ENCODE measurements at places on chromosomes 16 and 17.

DNA sequence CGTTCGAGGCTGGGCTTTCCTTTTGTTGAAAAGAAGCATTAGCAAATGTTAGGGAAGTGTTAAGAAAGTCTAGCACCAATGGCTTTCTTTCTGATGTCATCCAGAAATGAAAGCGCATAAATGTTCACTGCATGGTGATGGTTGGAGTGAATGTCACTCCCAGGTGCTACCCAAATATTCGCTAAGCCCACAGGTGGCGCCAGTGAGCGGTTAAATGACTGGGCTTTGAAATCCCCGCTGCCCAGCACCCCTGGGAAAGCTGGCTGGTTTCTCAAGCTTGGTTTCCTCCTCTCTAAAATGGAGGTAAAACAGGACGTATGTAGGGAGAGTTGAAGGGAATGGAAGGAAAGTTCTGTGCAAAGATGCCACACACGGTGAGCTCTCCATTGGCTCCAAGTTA lies 104.4 kb downstream of the IRX5 start:
- DNase-seq = no peak

DNA sequence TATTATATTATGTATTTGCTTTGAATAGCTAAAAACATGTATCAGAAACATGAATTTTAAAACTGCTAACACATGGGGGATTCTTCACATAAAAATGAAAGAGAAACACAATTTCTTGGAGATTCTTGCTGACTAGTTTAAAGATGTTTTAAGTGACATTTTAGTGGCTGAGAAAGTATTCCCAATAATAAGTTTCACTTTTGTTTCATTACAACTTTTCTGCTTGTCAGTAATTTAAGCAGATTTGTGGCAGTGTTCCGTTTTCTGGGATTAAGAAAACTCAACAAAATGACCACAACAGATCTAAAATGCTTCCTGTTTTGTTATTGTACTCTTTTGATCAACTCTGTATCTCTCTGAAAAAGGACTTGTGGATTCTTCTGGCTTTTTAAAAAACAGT lies 75.9 kb downstream of the NLK start:
- DNase-seq = no peak

DNA sequence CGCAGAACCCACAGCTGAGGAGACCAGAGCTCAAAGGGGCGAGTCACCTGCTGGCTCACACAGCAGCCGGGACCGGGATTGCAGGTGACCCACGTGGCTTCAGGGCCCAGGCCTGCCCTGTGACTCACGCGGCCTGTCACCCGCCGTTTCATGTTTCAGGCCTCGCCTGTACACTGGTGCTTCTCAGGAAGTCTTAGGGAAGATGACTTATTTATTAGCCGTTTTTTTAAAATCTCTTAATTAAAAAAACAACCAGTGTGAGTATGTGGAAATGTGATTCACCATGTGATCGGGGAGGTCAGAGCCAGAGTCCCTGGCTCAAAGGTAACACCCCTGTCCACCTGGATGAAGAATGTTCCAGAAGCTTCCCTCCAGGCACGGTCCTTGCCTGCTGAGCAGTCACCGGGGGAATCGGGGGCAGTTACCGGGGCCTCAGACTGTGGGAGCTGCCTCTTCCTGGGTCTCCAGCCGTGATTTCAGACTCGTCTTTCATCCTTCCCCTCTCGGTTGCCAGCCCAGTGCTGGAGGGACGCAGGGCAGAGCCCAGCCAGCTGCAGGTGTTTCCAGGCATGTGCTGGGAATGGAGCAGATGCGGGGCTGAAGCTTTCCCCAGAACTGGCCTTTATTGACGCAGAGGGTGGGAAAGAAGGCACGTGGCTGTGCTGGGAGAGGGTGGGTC lies 49.3 kb downstream of the CMIP start:
- peak; percentile 12 for DNase-seq

DNA sequence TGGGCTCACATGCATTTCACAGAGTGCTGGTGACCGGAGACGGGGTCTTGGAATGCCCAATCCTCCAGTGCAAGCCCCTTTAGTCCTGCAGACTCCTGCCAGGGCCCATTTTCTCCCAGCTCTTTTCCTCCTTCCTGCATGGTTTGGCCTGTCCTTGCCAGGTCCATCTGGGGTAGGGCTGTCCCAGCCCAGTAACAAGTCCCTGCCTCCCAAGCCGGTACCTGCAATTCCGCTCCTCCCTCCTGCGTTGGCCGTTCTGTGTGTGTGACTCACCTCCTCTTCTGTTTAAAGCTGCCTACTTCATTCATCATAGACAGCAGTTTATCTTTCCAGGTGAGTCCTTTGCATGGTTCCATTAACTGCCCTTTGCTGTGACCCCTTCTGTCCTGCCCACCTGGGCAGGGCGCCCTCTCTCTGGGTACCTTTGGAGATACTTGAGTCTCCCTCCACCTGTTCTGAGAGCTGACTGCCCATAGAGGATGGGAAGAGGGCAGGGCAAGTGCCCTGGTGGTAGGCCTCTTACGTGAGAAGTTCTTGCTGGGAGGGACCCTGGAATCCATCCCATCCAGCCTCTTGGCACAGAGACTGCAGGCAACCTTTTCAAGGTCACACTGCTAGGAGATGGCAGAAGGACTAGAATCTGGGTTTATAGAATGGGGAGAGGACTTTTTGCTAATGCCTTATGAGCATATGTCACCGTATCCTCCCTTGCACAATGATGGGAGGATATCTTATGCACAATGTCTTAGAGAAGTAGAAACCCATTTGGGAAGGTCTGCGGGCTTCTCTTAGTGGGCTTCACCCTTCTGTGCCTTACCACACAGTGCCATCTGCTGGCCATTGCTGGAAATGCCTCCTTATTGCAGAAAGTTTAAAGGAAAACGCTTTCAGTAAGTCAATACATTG lies 29.7 kb upstream of the LGALS9 start:
- DNase-seq = peak; percentile 73

- no peak for DNase-seq
These were observed 192.4 kb downstream of the SEC14L1 start for GRCh38 chr17:77332981-77333685.

GRCh38 chr16:66007717-66008116 lies 358.8 kb upstream of the CDH5 start:
- DNase-seq = no peak

- no peak for DNase-seq
These were observed 24.8 kb downstream of the ZFPM1 start for GRCh38 chr16:88477631-88478519.

- no peak for DNase-seq
These were observed 40.6 kb upstream of the HAS3 start for GRCh38 chr16:69064764-69065313.

DNA sequence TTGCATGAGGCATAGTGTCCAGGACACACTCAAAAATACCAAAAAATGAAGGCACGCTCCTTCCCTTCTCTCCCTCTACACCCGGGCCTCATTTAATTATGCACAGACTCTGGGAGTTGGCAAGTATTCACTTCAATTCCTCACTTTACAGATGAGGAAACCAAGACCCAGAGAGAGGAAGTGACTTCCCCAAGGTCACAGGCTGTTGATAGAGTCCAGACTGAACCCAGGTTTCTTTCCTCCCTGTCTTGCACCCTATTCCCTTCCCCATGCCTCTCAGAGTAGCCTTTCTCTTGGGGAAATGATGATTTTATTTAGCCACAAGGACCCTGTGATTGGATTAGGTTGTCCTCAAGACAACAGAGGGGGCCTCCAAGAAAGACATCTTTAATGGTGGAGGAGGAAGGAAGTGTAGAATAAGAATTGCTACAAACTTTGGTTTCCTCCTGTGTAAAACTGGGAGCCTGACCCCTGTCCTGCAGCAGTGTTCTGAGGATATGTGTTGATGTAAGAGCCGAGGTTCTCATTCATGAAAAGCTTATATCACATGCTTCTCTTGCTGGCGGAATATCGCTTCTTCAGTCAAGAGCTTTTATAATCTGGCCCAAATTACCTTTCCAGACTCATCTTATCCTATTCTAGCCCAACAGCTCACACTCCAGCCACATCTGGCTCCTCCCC lies 48.8 kb upstream of the SIAH1 start:
- no peak for DNase-seq

GRCh38 chr16:57987441-57988177 lies 12.9 kb downstream of the ZNF319 start:
- no peak for DNase-seq

DNA sequence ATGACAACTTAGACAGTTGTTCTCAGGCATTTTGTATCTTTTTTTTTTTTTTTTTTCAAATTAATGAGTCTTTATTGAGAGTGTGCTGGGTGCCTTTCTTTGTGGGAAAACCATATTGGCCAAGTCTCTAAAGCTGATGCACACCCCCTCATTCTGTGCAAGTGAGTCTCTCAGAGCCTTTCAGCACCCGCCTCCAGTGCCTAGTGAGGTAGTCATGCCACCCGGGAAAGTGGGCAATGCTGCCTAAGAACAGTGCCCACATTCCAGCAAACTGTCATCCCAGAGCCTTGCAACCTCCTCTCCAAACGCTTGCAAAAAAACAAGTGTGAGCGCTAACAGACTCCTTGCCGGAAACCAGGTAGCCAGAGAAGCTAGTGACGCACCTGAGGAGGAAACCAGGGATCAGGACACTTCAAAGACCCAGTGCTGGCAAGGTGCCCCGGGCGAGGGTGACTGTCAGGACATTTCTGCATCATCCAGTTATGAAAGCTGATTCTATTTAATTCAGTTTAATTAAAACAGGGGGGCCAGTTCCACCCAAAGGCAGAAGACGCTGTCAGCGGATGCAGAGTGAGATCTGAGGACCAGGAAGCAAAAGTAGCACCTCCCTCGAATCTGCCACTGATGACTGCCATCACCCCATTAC lies 34.9 kb downstream of the SMARCE1 start:
- peak; percentile 71 for DNase-seq

GRCh38 chr16:30112197-30113030 lies 923 bp downstream of the GDPD3 start:
- DNase-seq = peak; percentile 43

GRCh38 chr17:11909348-11909747 lies 87.9 kb downstream of the ZNF18 start:
- no peak for DNase-seq

- DNase-seq = peak; percentile 47
These were observed 12.7 kb upstream of the CD300A start for GRCh38 chr17:74453665-74454196.

DNA sequence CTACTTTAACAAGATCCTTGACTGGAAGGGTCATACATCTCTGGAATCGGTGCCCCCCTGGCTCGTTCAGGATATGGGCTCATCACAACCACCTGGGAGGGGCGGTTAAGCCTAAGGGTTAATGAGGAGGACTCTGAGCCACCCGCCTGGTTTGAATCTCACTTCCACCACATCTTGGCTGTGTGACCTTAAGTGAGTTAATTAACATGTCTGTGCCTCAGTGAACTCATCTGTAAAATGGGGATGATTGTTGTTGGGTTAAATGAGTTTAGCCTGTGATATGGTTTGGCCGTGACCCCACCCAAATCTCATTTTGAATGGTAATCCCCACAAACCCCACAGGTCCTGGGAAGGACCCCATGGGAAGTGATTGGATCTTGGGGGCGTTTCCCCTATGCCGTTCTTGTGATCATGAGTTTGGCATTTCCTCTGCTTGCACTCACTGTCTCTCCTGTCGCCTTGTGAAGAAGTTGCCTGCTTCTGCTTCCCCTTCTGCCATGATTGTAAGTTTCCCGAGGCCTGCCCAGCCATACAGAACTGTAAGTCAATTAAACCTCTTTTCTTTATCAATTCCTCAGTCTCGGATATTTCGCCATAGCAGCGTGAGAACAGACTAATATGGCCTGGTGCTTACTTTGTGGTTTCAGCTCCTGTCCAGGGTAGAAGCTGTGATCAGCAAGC lies 214.0 kb upstream of the CIBAR2 start:
- no peak for DNase-seq

DNA sequence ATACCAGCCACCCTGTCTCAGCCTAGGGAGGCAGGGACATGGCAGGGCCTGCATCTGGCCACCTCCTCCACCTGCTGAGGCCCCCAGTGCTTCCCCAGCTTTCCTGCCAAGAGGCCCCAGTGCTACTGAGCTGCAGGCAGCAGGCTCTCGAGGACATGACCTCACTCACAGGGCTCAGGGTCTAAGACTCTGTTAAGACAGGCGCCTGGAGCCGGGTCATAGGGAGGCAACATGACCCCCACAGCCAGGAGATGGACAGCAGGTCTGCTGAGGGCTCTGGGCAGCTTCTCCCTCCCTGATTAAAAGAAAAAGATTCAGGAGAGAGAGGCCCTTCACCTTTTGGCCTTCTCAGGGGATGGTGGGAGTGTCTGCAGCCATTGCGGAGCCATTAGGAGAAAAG lies 23.2 kb upstream of the FASN start:
- DNase-seq = no peak

GRCh38 chr16:3959148-3959547 lies 78.6 kb upstream of the CREBBP start:
- DNase-seq = no peak

GRCh38 chr16:11006656-11007055 lies 62.3 kb downstream of the CLEC16A start:
- no peak for DNase-seq

DNA sequence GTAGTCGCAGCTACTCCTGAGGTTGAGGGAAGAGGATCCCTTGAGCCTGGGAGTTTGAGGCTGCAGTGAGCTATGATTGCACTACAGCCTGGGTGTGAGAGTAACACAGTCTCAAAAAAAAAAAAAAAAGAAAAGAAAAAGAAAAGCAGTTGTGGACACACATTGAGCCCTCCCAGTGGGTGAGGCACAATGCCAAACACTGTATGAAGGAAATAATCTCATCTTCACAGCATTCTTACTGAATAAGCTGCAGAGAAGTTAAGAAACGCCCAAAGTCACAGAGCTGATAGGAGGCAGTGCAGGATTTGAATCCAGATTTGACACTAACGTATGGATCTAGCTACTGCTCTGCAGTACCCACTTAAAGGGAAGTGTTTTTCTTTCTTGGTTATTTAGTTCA lies 5.9 kb upstream of the LYZL6 start:
- DNase-seq = no peak

DNA sequence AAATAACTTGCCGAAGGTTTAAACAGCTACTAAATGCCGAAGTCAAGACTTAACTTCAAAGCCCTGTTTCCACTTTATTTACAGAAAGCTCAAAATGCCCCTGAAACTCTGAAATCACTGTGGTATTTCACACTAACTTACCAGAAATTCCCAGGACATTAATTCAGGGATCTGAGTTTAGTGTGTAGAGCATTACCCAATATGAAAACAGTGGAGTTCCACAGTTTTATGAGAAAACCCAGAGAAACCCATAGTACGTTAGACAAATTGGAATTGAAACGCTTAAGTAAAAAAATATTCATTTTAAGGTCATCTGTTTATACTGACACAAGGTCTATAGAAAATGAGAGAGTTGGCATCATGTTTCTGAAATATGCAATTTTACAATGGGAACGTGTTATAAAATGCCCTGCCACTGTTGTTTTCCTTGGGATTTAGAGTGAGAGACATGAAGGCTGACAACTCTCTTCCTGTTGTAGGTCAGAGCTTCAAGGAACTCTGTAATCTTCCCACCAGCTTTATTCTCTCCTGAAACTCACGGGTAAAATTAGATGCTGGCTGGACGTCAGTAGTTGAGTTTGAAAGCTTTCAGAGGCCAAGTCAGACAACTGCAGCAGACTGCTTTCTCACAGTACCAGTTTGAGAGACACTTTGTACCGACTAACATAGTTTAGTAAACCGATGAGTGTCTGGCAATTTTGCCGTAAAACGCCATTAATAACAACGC lies 139.4 kb upstream of the TBX2 start:
- DNase-seq = no peak
